ENCODE measurements at places on chromosomes 16 and 17.

DNA sequence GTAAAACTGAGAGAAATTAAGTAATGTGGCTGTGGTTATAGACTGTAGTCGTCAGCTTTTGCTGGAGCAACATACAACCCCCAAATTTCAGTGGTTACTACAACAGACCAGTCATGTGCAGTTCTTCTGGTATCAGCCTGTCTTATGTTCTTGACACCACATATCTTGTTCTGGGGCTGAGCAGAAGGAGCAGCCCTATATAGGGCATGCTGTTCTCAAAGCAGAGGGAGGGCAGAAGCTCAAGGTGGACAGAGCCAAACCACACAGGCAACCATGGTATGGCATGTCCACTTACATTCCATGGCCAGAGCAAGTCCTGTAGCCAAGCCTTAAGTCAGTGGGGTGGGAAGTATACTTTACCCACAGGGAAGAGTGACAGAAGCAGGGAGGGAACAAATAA is 7.7 kb downstream of the PRKAR1A start:
- no peak for DNase-seq

- DNase-seq, result no peak
These were observed 6.2 kb upstream of the SLC16A13 start for GRCh38 chr17:7029659-7030058.

DNA sequence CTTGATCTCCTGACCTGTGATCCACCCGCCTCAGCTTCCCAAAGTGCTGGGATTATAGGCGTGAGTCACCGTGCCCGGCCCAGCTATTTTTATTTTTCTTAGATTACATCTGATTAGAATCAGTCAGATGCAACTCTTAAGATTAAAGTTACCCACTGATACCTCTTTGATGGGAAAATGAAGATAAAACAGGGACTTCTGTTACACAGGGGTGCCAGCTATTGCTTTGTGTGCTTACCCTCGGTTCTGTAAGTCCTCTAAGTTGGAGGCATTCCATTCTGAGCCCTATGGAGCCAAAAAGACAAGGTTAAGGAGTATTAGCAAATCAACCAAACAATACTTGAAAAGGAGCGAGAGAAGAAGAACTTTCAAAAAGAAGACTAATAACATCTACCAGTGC is 32.6 kb upstream of the CORO6 start:
- DNase-seq, result no peak

DNA sequence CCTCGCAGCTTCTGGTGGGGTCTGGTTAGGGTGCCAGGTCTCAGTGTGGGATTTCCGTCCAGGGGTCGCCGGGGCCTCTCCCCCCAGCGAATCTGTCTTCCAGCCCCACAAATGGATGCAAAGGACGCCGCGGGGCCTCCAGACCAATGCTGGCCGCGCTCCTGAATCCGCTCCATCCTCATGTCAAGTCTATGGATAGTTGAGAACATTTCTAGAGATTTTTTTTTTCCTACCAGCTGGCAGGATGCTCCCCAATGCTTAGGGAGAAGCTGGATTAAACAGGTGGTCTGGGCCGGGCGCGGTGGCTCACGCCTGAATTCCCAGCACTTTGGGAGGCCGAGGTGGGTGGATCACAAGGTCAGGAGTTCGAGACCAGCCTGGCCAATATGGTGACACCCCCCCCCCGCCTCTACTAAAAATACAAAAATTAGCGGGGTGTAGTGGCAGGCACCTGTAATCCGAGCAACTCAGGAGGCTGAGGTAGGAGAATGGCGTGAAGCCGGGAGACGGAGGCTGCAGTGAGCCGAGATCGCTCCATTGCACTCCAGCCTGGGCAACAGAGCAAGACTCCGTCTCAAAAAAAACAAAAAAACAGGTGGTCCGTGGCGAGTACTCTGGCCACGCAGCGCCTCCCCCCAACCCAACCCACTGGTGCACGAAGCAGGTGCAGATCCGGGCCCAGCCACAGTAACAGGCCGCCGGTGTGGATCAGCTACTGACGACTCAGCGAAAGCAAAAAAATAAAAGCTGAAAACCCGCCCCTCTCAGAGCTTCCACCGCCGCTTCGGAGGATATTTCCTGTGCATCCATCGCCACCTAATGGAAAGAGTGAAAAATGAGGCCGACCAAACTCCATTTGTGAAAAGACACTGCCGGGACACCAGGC is 1.1 kb upstream of the NXN start:
- DNase-seq, result peak; percentile 69
